Caki2 (cell line): ENCODE measurements at places on chromosomes 7 and 10. TPM values are rescaled to one million over a fixed set of nuclear protein-coding genes. Genes with fewer than 3 reads are reported as not detected.

- no peak for DNase-seq
Observed at GRCh38 chr7:1142051-1142635, 17.9 kb downstream of the ZFAND2A start.

- no peak for DNase-seq
Observed at GRCh38 chr7:1457059-1457948, 2.0 kb downstream of the MICALL2 start.

GRCh38 chr7:1106793-1107421 is 19.0 kb downstream of the GPER1 start:
- DNase-seq = no peak

DNA sequence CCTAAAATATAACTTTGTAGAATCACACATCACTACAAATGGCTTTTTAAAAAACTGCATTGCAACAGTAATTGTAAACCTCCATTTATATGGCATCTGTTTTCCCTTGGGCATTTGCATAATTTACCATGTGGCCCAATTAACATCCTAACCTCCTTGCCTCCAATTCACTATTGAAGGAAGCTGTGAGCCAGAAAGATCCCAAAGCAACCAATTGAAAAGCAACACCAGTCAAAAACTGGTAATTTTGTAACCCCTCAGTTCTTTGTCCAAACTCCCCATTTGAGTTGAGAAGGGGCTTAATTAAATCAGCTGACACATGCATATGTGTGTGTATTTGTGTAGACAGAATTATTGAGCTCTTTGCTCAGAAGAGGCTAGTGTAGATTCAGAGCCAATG is 90.3 kb downstream of the FAM13C start:
- DNase-seq = no peak

OR2A5 gene
- total RNA-seq = not detected in 2 replicates

SGCE gene
- 53.1 and 59.8 TPM in 2 replicates for total RNA-seq

MORN4 gene
- total RNA-seq = 8.2 and 10.5 TPM in 2 replicates
